Omental fat pad (tissue), 4 donors: ENCODE measurements at places on chromosomes 6 and 20.

DNA sequence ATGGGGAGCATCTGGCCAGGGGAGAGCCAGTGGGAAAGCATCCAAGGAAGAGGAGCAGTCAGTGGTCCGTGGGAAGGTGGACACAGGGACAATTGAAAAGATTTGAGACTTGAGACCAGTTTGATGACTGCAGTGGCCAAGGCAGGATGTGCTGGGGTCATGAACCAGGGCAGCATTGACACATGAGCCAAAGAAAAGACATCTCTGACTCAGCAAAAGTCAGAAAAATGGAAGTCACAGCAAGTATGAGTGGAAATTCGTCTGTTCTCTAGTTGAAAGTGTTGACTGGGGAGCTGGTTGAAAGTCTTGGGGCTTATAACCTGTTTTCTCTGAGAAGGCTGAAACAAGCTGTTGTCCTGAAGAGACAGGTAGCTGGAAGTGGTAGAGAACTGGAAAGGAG lies 31.3 kb downstream of the RAB22A start:
- no peak for DNase-seq

DNA sequence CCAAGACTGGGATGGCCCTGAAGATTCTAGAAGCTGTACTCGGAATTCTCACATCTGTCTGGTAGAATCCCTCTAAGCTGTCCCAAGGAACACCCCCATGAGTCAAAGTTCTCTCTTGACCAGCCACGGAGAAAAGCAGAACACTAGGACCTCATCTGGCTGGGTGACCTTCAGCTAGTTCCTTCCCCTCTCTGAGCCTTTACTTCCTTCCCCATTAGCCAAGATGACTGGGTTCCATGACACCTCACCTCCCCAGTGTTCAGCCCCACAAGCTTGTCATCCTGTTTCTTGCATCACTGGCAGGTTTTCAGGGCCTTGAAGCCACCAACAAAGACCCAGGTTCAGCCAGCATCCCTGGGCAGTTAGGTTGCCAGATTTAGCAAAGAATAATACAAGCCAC lies 47.8 kb downstream of the MAFB start:
- DNase-seq = no peak

DNA sequence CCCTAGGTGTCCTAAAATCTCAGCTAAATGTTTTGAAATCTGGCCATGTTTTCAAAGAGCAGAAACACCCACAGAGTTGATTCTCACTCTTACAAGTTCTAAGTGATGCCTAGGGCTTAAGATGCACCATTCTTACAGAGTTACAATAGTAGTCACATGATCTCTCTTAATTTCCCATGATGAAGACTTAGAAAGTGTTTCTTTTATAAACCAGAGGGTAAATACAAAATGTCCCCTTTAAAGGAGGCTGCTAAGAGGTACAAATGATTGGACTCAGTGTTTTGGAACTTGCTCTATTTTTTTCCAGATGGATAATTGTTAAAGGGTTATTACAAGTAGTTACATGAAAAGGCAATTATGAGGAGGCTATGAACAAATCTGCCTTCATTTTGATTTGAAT lies 244.6 kb downstream of the GRM1 start:
- DNase-seq = no peak

DNA sequence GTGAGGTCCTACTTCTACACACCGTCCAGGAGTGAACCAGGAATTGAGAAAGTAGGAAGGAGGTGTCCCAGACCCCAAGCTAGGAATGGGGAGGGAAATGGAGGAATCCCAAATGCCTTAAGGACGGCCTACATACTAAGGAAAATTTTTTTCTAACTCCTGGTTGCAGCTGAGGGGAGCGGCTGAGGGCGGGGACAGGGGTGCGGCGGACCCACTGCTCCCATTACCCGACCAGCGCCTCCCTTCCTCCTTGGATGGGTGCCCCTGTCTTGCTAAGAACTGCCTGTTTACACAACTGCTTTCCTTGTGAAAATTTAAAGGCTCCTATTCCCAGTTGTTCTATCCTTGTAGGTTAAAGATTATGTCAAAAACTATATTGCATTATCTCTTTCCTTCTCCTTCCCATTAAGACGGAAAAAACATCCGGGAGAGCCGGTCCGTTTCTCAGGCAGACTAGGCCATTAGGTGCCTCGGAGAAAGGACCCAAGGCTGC lies 699 bp upstream of the HSPA1B start:
- DNase-seq = no peak

DNA sequence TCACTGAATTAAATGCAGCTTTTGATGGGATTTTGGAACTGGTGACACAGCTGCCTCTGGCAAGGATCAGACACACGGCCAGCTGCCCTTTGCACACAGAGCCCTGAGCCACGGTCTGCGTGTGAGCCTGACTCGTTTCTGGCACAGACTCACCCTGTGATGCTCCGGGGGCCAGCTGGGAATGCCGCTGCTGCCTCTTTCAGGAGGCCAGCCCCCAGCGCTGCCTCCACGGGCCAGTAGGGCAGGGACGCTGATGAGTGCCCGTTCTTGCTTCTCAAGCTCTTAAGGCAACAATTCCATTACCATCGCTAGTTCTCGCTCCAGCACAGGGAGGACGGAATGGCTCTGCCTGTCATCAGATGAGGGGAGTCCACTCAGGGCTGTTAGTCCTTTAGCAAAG lies 61.6 kb downstream of the IRF4 start:
- no peak for DNase-seq

- no peak for DNase-seq
Measured at GRCh38 chr20:41877911-41878310, 259.7 kb upstream of the CHD6 start.

DNA sequence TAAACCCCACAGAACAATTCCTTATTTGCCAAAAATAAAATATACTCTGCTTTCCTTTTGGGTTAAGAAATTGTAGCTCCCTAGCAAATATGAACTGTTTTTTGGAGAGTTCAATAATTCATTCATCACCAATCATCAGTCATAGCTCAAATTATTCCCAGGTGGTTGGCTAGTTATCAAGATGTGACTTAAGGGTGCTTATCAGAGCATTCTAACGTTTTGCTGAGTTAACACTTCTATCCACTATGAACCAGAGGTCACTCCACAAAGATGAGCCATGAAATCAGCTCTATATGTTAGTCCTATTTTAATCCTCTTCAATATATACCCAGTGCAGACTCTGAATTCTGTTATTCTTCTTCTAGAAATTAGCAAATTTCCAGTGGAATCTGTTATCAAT lies 379.1 kb downstream of the TENT5A start:
- DNase-seq = no peak

DNA sequence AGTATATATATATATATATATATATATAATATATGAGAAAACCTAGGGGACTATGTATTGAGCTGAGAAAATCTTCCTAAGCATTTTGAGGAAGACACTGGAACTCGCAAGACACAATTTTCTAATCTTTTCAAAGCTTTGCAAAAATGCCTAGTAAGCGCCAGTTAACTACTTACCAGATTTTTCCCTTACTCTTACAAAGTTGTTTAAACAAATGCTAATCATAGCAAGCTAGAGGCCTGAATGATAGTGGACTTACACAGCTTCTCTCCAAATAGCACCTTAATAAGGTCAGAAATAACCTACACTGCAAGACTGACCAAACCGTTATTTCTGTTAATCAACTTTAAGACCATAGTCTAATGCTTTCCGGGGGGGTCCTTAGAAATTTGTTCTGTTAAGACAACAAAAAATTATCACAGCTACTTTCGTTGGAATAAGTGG lies 56.1 kb upstream of the HFE start:
- no peak for DNase-seq
